ENCODE measurements at places on chromosomes 1 and 21.
A peak's percentile ranks its signal among the peaks of the same experiment; 100 is the strongest.

DNA sequence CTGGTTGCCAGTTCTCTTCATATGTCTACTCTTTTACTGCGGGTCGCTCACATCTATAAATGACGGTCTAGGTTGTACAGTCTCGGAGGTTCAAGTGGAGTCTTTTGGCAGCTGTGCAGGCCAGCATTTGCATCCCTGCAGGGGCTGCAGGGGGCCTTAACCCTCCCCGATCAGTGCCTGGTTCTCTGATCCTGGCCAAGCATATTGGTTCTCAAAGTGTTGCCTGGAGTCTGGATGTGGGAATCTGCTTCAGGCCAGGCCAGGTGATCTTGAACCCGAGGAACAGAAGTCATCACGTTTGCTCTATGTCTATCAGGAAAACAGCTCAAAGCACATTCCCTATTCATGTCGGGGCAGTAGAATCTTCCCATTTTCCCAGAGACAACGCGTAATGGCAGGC, 21.8 kb downstream of the B3GALT5 start:
- DNase-seq, result no peak

- peak; percentile 24 for DNase-seq
Measured at GRCh38 chr21:42534421-42535378, 21.0 kb downstream of the SLC37A1 start.

DNA sequence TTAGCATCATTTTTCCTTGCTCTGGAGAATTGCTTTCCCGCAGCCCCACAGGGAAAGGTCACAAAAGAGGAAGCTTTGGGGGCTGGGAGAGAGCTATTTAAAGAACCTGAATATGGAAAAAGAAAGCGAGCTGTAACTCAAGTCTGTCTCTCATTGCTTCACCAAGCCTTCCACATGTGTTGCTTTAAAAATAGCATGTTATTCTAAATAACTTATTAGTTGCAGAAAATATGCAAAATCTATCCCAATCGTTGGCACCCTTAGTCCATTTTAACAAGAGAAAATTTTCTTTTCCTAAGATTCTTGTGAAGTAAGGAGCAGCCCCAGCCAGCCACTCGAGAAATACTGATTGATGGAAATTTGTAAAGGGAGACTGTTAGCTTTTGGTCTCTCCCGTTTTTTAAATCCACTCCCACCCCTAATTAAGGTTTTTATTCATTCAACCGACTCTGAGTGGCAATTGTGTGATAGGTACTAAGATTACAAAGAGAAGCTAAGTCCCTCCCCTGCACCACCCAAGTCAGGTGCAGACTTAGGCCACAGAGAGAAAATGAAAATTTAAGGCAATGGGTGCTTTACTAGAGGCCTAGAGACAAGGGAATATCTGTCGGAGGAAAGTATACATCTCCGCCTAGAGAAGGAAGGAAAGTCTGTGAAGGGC, 802 bp downstream of the CYP4X1 start:
- no peak for DNase-seq

DNA sequence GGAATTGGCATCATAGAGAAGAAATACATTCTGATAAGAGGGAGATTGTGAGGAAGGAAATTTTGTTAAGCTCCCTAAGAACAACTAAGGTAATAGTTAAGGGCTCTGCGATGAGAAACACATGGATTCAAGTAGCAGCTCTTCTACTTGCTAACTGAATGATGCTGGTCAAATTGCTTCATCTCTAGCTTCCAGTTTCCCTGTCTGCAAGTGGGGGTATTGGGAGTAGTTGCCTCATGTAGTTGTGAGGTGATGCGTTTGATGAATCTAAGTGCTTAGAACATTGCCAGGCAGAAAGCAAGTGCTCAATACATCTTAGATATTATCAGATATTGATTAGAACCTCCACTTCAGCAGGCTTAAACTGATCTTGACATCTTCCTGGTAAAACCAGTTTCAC, 84.8 kb downstream of the CD58 start:
- DNase-seq, result no peak

- no peak for DNase-seq
Measured at GRCh38 chr1:156126043-156126629, 11.6 kb downstream of the LMNA start.

DNA sequence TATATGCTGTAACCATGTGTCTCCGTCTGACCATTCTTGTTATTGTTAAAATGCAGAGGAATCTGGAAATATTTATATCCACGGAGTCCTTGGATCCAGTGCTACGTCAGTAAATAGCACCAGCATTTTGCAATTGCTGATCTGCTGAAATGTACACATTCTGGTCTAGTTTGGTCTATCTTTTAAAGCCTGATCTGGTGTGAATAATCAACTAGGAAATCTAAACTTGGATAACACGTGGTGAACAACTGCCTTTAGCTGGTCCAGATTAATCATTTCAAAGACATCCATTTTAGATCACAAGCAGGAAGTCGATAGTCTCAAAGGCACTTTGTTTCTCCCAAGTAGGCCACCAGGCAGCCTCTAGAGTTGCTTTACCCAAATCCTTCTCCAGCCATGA, 32.6 kb downstream of the PDPN start:
- DNase-seq, result no peak

All from CD4-positive, alpha-beta T cell (primary cell).